ENCODE measurements at places on chromosomes 7 and 10. TPM values are rescaled to one million over a fixed set of nuclear protein-coding genes. Genes with fewer than 3 reads are reported as not detected.

The RNF32 gene
- 0.23 TPM for total RNA-seq

The HOXA1 gene
- not detected for total RNA-seq

The STEAP1B gene
- total RNA-seq = 7.3 TPM

The ARMC3 gene
- total RNA-seq = not detected

The CRTAC1 gene
- 0.12 TPM for total RNA-seq

The TMEM139 gene
- total RNA-seq = not detected

The SUN3 gene
- total RNA-seq = not detected

The CAV1 gene
- 153 TPM for total RNA-seq

The SSC4D gene
- 0.68 TPM for total RNA-seq

The GLCCI1 gene
- total RNA-seq = 2.1 TPM

The DEPP1 gene
- 50.4 TPM for total RNA-seq

The FAM149B1 gene
- total RNA-seq = 53.4 TPM

The ELN gene
- 385 TPM for total RNA-seq

The OR2A5 gene
- total RNA-seq = not detected

The SLC26A3 gene
- not detected for total RNA-seq

The HACD1 gene
- total RNA-seq = 11.0 TPM

The SVIL gene
- 103 TPM for total RNA-seq

The METTL27 gene
- 1.1 TPM for total RNA-seq

The C7orf57 gene
- not detected for total RNA-seq

The ANLN gene
- total RNA-seq = 14.5 TPM

The RET gene
- total RNA-seq = not detected

The INHBA gene
- total RNA-seq = 14.9 TPM

The UCMA gene
- total RNA-seq = not detected

The FAM25C gene
- total RNA-seq = not detected

The TMEM178B gene
- total RNA-seq = 0.08 TPM

The SEC24C gene
- total RNA-seq = 63.6 TPM

The ACHE gene
- total RNA-seq = not detected

The VSTM4 gene
- total RNA-seq = 0.23 TPM

Measured in smooth muscle cell of the coronary artery (primary cell).